ENCODE measurements at places on chromosomes 2 and 18.

- DNase-seq = no peak
These were observed 333.4 kb downstream of the SETBP1 start for GRCh38 chr18:45014047-45014501.

GRCh38 chr2:126154256-126154785 is 501.6 kb upstream of the GYPC start:
- DNase-seq = no peak

GRCh38 chr2:76444732-76445131 is 734.0 kb upstream of the GCFC2 start:
- DNase-seq = no peak

DNA sequence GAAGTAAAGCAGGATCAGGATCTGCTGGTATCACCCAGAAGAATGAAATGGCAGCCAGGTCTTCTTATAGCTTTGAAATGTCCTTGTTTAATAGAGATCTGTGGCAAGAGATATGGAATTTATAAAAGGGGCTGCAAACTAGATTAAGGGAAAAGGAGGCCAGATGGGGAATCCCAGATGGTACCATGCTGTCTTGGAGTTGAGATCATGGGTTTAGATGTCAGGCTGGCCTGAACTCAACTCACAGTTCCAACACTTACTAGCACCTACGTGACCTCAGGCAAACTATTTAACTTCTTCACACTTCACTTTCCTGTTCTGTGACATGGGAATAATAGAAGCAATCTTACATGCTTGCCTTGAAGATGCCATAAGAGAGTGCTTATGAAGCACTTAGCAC is 188.2 kb downstream of the ALK start:
- DNase-seq = no peak

- DNase-seq = no peak
These were observed 103.9 kb downstream of the TTC32 start for GRCh38 chr2:19797871-19798270.
